Fibroblast of lung (primary cell): ENCODE measurements at places on chromosomes 7 and 10. TPM values are rescaled to one million over a fixed set of nuclear protein-coding genes. Genes with fewer than 3 reads are reported as not detected.

Gene CNPY1
- not detected in 2 replicates for total RNA-seq

Gene LIPM
- not detected in 2 replicates for total RNA-seq

Gene MYL10
- not detected in 2 replicates for total RNA-seq

Gene ANLN
- 6.2 and 21.5 TPM in 2 replicates for total RNA-seq

DNA sequence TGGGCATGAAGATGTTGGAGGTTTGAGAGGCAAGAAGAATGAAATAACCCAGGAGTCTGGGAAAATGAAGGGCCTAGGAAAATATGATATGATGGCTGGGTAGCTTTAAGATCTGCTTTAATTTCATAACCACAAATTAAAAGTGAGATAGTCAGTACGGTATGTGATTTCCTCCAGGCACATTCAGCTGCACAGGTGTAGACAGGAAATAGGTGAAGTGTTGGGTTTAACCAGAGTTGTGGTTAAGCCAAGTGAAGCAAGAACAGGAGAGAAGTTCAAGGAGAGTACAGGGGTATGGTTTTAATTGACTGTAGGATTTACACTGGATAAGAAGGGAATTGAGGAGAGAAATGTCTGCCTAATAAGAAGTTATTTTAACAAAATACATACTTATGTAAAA lies 2.6 kb downstream of the PNLIPRP3 start:
- H3K36me3 ChIP-seq, result no peaks in the 10 kb centered on the region
- no peak overlapping the region for H3K4me3 ChIP-seq
- H3K4me1 ChIP-seq, result no peaks in the 10 kb centered on the region
- no peak overlapping the region for H3K27ac ChIP-seq
- H3K27me3 ChIP-seq, result no peaks in the 10 kb centered on the region
- DNase-seq, result no peak

- H3K36me3 ChIP-seq, result no peaks in the 10 kb centered on the region
Measured at GRCh38 chr10:123622381-123622780, 43.8 kb upstream of the GPR26 start.

DNA sequence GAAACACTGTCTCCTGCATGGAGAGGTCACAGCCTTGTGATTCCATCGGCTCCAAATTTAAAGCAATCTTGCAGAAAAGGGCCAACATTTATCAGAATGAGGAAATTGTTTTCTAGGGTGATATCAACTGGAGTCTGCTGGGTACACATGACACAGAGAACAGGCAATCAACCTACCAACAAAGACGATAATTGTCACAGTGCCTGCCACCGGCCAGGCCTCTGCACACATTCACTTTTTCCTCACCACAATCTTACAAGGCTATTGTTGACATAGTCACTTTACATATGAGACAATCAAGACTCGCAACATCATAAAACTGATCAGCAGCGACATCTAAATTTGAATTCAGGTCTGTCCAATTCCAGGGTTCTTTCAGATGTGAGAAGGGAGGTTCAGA lies 189.4 kb downstream of the KCNMA1 start:
- H3K4me3 ChIP-seq, result no peak overlapping the region
- H3K27ac ChIP-seq, result no peak overlapping the region
- no peaks in the 10 kb centered on the region for H3K36me3 ChIP-seq
- no peaks in the 10 kb centered on the region for H3K27me3 ChIP-seq

DNA sequence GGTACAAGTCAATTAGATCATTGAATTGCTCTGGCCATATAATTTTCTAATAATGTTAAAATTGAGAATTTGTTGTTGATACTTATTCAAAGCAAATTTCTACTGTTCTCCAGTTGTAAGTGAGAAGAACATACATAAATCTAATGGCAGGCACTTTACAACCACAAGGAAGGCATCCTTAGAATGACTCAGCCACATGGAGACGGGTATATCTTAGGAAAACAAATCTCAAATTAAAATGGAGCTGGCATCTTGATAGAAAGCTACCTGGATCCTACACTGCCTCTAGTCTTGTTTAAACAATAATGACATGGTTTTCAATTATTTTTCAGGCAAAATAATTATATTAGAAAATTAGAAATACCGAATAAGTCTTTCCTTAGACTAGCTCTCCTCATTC lies 1183.7 kb upstream of the SORCS1 start:
- no peaks in the 10 kb centered on the region for H3K4me1 ChIP-seq
- H3K27ac ChIP-seq, result no peak overlapping the region
- no peaks in the 10 kb centered on the region for H3K36me3 ChIP-seq
- H3K4me3 ChIP-seq, result no peak overlapping the region
- no peaks in the 10 kb centered on the region for H3K27me3 ChIP-seq
- DNase-seq, result no peak

GRCh38 chr10:125772112-125772863 lies 3.3 kb downstream of the MMP21 start:
- no peaks in the 10 kb centered on the region for H3K36me3 ChIP-seq
- no peak overlapping the region for H3K27ac ChIP-seq
- no peak overlapping the region for H3K4me3 ChIP-seq
- no peaks in the 10 kb centered on the region for H3K4me1 ChIP-seq
- H3K27me3 ChIP-seq, result no peaks in the 10 kb centered on the region
- no peak for DNase-seq

- H3K4me3 ChIP-seq, result no peak overlapping the region
- H3K27ac ChIP-seq, result no peak overlapping the region
- peaks cover 22% of the 10 kb centered on the region for H3K27me3 ChIP-seq
- no peaks in the 10 kb centered on the region for H3K36me3 ChIP-seq
- no peak for DNase-seq
- H3K4me1 ChIP-seq, result peaks cover 3% of the 10 kb centered on the region
Measured at GRCh38 chr10:13352519-13352918, 4.4 kb upstream of the SEPHS1 start.

DNA sequence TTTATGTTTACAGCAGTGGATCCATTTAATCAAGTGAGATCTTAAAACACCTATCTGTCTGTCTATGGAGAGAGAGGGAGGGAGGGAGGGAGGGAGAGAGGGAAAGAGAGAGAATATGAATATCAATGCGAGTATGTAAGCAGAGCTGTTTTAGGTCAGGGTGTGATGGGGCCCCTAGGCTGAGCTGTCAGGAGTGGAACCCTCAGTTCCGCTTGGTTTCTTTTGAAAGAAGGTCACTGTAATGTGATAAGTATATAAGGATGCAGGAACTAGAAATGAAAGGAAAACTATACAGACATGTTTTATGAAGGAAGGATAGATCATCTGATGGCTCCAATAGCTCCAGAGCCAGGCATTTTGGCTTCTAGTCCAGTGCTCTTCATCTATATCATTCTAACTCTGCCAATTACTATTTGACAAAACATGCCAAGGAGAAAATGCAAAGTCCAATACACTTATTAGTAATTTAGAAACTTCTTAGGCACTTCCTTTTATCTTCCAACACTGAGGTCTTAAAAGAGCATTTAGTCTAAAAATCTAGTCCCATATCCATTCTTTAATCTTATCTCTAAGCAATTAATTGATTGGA lies 70.3 kb downstream of the NRCAM start:
- no peaks in the 10 kb centered on the region for H3K4me1 ChIP-seq
- H3K27me3 ChIP-seq, result no peaks in the 10 kb centered on the region
- no peak for DNase-seq
- no peaks in the 10 kb centered on the region for H3K36me3 ChIP-seq

DNA sequence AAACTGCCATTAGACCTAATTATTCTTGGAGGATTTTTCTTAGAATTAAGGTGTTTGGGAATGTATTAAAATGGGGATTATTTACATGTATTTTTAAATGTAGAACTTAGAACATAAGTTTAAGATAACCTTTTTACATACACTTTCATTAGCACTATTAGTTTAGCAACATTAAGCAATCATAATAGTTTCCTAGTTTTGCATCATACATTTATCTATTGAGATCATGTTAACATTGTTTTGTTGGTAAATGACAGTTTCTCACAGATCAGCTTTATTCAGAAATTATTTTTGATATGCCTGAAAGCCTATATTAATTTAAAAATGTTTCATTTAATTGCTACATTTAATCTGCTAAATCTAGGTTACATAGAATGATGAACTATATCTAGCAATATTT lies 189.7 kb upstream of the PPP1R3A start:
- no peaks in the 10 kb centered on the region for H3K36me3 ChIP-seq
- no peak overlapping the region for H3K27ac ChIP-seq
- H3K4me3 ChIP-seq, result no peak overlapping the region
- no peaks in the 10 kb centered on the region for H3K27me3 ChIP-seq
- no peaks in the 10 kb centered on the region for H3K4me1 ChIP-seq
- no peak for DNase-seq

- no peak for DNase-seq
- H3K36me3 ChIP-seq, result no peaks in the 10 kb centered on the region
- H3K27ac ChIP-seq, result no peak overlapping the region
- no peaks in the 10 kb centered on the region for H3K27me3 ChIP-seq
Measured at GRCh38 chr10:108362961-108363360, 1198.5 kb upstream of the SORCS1 start.

- H3K4me3 ChIP-seq, result no peak overlapping the region
- no peak overlapping the region for H3K27ac ChIP-seq
- H3K36me3 ChIP-seq, result no peaks in the 10 kb centered on the region
- H3K4me1 ChIP-seq, result no peaks in the 10 kb centered on the region
Measured at GRCh38 chr10:5343092-5343491, 21.7 kb upstream of the UCN3 start.

GRCh38 chr7:26729150-26729775 lies 135.1 kb downstream of the SKAP2 start:
- no peaks in the 10 kb centered on the region for H3K27me3 ChIP-seq
- no peak overlapping the region for H3K27ac ChIP-seq
- DNase-seq, result no peak
- no peak overlapping the region for H3K4me3 ChIP-seq
- no peaks in the 10 kb centered on the region for H3K36me3 ChIP-seq

DNA sequence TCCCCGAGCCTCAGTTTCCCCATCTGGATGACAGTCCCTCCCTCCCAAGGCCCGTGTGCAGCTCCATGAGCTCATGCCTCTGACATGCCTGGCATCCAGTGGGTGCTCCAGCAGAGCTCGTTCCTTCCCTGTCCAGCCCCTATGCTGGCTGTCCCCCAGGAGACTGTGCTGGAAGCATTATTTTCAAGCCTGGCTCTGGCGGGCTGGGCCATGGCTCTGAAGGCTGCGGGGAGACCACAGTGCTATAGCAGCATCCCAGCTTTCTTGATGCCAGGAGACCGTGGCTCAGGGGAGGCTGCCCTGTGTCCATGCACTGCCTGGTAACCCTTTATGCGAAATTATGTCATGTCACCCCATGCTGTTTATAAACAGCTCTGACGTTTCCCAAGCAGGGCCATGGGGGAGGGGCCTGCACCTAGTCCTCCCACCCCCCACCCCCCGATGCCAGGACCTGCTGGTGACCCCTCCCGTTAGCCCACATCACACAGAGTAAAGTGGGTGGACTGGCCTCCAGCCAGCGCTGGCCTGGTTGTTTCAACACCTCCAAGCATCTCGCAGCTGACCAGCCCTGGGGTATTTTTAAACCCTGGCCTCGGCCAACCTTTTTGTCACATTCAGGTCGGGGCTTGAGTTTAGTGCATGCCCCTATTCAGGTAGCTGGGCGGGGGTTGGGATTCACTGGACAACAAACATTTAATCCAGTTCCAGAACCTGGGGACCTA lies 105.9 kb upstream of the ZNF716 start:
- H3K4me3 ChIP-seq, result no peak overlapping the region
- no peaks in the 10 kb centered on the region for H3K4me1 ChIP-seq
- no peaks in the 10 kb centered on the region for H3K36me3 ChIP-seq
- H3K27me3 ChIP-seq, result no peaks in the 10 kb centered on the region

GRCh38 chr7:43078794-43079193 lies 33.7 kb upstream of the HECW1 start:
- H3K27ac ChIP-seq, result no peak overlapping the region
- no peaks in the 10 kb centered on the region for H3K4me1 ChIP-seq
- no peaks in the 10 kb centered on the region for H3K27me3 ChIP-seq
- DNase-seq, result no peak

DNA sequence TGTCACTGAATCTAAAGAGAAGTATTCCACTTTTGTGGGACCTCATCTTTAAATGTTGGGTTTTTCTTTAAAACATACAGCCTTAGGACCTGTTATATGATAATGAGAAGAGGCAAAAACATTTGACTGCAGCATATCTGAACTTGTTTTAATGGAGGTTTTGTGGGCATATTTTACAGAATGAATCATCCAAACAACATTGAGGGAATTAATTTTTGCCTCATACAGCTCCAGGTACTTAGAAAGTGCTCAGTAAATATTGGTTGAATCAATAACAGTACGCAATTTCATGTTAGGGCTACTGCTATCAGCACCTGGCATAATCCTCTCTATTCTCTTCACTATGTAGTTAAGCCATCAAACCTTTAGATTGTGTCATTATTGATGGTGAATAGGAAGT lies 115.9 kb downstream of the MALRD1 start:
- no peak for DNase-seq
- H3K4me3 ChIP-seq, result no peak overlapping the region
- H3K4me1 ChIP-seq, result no peaks in the 10 kb centered on the region
- no peak overlapping the region for H3K27ac ChIP-seq
- no peaks in the 10 kb centered on the region for H3K36me3 ChIP-seq

- no peaks in the 10 kb centered on the region for H3K4me1 ChIP-seq
- no peak overlapping the region for H3K4me3 ChIP-seq
- no peak overlapping the region for H3K27ac ChIP-seq
- H3K27me3 ChIP-seq, result no peaks in the 10 kb centered on the region
- no peak for DNase-seq
Measured at GRCh38 chr7:67807826-67808225, 811.2 kb downstream of the TYW1 start.
